ENCODE measurements at places on chromosomes 6 and 20.

GRCh38 chr6:145643760-145644159, 91.6 kb downstream of the EPM2A start:
- no peak for DNase-seq

DNA sequence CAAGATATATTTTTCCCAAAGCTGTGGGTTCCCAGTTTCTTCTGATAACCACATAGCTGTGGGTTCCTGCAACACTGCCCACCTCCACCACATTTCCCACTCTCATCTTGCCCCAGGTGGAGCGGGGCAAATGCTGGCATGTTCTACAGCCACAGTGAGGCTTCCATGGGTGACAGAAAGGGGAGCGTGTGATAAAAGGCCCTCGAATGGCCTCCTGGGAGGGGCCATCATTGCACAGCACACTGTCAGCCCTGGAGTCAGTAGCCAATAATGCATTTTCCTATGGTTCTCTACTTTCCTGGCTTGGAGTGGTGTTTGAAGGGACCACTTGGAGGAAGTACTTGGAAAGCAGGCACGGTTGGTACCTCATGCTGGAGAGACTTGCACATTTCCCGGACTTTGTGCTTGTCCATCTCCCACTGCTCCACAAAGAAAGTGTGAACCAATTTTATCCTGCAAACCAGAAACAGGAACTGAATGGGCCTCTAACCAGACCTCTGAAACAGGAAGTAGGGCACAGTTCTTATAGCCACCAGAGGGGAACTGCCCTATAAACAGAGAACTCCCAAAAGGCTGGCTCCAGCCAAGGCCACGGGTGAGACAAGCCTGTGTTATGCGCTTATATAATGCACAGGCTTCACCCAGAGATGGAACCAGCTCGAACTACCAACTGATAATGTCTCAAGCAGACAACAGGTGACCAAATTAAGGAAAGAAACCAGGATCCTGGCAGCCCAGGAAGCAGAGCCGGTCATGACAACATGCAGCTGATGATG, 8.6 kb downstream of the MAP3K5 start:
- no peak for DNase-seq

DNA sequence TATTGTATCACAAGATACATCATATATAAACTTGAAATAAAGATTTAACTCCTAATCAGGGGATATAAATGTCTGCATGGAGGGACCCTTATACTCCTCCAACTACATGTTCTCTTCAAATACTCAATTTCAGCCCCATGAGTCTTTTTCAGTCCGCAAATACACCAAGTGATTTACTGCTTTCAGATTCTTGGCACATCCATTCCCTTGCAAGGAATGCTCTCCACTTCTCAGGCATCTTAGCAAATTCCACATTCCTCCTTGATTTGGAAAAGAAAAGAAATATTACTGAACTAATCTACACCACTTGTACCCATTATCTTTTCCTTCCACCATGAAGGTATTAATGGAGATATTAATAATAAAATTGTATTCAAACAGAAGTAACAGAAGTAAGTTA, 999.4 kb upstream of the GJE1 start:
- DNase-seq = no peak

DNA sequence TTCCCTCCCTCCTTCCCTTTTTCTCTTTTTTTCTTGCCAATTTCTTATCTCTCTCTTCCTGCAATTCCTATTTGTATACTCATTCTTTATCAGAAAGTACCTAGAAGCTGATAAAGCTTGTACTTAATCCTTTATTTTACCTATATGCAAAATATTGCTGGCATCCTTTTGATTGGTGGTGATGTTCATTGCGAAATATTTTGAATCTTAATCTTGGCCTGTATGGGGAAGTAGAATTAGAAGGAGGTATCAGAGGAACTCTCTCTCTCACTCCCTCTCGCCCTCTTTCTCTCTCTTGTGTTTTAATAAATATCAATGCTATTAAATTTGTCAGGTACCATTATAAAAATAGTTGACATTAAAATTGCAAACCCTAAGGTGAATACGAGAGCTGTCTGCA, 52.8 kb downstream of the UST start:
- DNase-seq = no peak

GRCh38 chr20:57282670-57283361, 16.4 kb upstream of the BMP7 start:
- DNase-seq = no peak

DNA sequence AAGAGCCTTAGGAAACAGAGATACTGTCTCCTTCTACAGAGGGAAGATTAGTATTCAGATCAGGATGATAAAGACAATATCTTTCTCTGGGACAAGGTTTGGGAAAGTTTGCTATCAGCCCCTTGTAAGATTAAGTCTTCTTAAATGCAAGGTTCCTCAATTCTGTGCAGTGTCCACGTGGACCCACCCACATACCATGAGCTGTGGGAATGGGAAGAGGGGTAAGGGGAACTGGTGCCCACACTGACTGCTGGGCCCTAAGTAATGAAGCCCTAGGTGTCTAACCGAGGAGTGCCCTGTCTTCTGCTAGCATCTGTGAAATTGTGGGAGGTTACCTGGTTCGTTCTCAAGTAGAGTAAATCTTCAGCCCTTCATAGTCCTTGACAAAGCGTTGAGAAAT, 5.8 kb upstream of the SSTR4 start:
- no peak for DNase-seq

- DNase-seq = no peak
Measured at GRCh38 chr6:133726188-133726587, 162.7 kb upstream of the TCF21 start.

- no peak for DNase-seq
Measured at GRCh38 chr20:37745553-37745952, 51.7 kb downstream of the CTNNBL1 start.
